NCI-H345 (cell line): ENCODE measurements at places on chromosomes 2 and 18.

DNA sequence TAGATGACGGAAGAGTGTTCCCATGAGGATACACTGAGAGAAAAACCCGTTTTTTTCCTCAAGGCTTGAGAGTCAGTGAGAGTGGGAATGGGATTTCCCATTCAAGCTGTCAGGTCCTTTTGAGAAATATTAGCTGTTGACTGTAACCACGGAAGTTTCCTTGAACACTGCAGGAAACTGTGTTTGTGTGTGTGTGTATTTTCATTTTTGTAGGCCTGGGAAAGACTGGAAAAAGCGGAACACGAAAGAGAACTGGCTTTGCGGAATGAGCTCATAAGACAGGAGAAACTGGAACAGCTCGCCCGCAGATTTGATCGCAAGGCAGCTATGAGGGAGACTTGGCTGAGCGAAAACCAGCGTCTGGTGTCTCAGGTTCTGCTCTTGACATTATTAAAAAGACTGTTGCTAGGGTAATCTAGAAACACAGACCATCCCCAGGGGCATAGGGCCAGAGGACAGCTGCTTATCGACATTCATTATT, 98.8 kb upstream of the EML6 start:
- no peak for DNase-seq

DNA sequence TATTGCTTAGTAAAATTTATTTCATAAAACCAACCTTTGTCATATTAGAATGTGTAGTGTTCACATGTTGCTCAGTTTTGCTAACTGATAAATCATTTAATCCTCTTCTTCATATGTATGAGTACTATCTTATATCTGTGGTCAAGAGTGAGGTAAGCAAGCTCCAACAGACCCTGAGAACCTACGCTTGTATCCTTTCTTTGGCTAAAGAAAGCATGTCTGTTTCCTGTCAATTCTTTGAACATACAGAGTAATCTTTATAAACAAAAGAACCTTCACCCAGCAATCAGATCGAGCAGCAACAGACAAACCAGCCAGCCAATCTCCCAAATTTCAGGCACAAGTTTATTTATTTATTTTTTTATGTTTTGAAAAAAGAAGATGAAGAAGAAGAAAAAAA, 6.4 kb downstream of the ADCYAP1 start:
- DNase-seq = no peak

DNA sequence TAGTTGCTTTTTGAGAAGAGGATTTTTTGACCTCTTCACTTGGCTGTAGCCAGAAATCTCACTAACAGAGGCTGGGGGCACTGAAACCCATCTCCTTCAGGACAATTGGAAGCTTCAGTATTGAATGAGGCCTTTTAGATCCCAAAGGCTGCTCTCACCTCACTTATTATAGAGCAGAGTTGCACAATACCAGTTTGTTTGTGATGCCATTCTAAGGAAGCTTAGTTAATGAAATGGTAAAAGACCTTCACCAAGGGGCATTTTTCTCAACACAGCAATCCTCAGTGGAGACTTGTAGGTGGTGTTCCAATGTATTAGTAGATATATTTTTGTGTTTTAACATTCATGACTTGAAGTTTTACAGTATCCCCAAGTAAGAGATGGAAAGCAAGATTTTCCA, 71.0 kb upstream of the RFX8 start:
- no peak for DNase-seq

GRCh38 chr2:25341753-25342371, at the start of gene DNMT3A:
TSS of gene DNMT3A (minus strand) at chr2:25341925. CDS start at chr2:25313984, 27,941 bp downstream.
- peak; percentile 84 for DNase-seq

GRCh38 chr2:166436189-166436588, 57.9 kb downstream of the SCN7A start:
- no peak for DNase-seq
